Fibroblast of skin of abdomen (primary cell): ENCODE measurements at places on chromosomes 6 and 20.

DNA sequence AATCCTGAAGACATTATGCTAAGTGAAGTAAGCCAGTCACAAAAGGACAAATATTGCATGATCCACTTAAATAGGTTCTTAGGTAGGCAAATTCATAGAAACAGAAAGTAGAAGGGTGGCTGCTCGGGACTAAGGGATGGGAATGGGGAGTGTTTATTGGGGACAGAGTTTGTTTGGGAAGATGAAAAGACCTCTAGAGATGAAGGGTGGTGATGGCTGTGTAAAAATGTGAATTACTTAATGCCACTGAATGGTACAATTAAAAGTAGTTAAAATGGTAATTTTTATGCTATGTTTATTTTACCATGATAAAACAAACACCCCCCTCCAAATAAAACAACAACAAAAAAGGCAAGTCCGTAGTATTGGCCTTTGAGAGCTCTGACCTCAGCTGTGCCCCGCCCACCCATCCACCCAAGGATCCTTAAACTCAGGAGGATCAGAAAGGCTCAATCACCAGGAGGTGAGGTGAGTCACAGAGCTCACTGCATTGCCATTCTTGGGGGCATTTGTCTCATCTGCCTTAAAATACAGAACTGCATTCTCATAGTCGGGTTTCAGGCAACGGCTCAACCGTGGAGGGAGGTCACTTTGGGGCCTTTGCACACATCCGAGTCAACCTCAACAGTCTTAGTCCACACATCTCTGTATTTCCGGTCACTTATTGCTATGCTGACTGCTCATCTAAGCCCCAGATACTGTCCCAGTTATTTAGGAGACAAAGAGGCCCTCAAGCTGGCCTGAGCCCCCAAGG is 96.7 kb downstream of the SLC22A23 start:
- DNase-seq, result no peak

- no peak for DNase-seq
Observed at GRCh38 chr20:15638816-15639215, 934.4 kb downstream of the KIF16B start.

- no peak for DNase-seq
Observed at GRCh38 chr6:166511316-166511715, 75.2 kb downstream of the RAMACL start.

DNA sequence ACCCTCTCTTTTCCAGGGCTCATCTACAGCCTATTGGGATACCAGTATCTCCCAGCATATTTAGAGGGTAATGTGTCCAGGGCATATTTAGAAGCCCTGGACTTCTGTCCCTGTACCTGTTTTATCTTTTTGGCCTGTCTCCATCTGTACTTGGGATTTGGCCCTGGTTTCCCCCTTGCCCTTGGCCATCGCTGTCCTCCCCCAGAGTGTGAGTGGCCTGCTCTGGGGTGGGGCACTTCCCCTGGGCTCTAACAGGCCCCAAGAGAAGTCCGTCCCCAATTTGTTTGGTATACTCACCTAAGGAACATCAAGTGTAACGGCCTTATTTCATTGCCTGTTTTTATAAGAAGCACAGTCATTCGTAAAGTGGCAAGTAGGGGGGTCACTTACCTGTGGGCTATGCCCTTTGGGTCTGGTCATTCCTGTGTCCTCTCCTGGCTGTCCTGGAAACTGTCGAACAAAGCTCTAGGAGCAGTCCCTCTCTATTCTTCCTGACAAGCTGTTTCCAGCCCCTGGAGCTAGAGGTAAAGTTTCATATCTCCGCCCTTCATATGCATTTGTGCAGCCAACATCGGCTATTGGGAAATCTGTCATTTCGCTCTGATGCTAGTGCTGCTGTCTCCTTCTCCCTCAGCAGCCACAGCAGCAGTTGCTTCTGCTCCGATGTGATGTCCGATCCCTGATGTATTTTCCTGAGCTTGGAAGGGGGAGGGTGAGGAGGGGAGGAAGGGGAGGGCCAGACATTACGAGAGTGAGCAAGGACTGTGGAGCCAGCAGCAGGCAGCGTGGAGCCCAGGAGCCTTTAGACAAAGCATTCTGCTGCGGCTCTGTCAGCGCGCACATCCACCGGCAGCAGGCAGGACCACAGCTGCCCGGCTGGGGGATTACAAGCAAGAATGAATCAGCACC is 83.4 kb downstream of the TCP11 start:
- DNase-seq, result peak; percentile 44

DNA sequence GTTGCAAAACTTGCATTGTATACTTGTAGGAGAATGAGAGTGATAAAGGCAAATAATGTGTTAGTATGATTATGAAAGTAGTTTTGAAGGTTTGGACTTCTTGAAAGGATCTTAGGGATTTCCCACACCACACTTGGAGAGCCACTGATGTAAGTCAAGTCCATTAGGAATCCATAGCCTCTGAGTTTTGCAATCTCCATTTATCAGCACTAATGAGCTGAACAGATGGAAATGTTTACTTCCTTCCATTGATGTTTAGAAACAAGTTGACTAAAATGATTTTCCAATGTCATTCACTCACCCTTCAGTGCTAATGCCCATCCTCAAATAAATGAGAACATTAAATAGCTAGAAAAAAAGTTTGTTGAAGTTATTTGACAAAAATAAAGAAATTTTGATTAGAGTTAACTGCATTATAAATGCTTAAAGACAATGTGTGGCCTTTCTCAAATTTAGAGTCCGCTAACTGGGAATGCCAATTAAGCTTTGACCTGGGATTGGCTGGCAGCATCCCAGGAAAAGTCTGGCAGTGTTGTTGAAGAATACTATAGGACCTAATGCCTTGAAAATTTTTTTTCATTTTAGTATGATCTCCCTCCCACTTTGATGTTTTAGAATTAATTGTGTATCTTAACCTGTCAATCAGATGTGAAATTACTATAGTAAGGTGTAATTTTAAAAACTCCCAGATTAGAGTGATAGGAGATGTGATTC is 68.0 kb downstream of the SLC35F1 start:
- DNase-seq, result no peak

GRCh38 chr6:45112711-45113110 is 215.4 kb upstream of the RUNX2 start:
- DNase-seq, result peak; percentile 34

DNA sequence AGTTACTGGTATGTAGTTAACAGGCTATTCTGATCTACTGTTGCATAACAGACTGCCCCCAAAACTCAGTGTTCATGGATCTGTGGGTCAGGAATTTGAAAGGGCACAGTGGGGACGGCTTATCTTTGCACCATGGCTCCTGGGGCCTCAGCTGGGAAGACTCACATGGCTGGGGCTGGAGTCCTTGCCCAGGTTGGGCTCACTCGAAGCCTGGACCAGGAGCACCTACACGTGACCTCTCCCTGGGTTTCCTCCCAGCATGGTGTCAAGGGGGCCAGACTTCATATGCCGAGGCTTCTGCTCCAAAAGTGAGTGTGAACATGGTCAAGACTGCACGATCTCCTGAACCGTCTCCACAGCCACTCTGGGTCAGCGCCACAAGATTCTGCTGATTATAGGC is 11.7 kb downstream of the SYNDIG1 start:
- DNase-seq, result no peak

DNA sequence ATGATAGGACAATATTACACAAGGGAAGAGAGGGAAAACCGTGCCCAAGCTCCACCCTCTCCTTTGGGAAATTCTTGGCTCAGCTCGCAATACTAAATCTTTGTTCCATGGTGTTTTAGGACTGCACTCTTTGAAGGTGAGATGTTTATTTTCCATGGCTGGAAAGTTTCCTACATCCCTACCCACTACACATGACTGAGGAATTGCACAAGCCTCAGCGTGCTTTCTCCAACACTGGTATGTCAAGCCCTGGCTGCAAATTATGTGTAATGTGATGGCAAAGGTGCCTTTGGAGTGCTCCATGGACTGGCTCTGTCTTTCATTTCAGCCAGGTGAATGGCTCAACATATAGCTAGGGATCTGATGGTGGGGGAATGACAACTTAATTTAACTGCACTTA is 134.3 kb downstream of the ISM1 start:
- no peak for DNase-seq

- peak; percentile 31 for DNase-seq
Observed at GRCh38 chr6:17001188-17001587, 100.7 kb upstream of the STMND1 start.

- DNase-seq, result peak; percentile 29
Observed at GRCh38 chr20:2693286-2694007, 867 bp downstream of the EBF4 start.

DNA sequence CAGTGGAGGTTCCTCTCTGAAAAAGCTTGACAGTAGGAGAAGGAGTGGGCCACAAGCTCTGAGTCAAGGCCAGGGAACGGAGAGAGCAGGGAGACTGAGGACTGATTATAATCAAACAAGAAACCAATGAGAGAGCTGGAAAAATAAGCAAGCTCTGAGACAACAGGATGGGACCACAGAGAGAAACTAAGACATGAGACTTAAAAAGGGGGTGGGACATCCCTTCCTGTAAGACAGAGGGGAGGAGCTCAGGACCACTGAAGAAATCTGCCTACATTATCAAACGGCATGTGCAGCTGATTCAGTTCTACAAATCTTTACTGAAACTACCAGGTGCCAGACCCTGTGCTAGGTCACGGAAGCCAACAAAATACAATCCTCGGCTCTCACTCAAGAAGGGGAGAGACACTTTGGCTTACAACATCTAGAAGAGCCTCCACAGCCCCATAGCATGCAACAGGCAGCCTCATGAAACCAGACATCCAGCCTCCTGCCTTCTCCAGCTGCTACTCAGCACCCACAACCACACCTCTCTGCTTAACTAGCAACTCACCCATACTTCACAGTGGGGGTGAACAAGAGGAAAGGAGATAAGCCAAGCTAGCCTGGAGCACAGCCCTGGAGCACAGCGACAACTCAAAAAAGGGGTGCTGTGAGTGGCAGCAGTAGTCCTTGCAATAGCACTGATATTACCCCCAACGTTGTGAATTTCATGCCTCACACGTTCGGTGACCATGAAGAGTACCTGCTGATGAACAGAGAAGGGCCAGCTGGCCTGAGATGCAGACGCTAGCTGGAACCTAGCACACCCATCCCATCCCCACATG is 39.1 kb upstream of the ANKRD60 start:
- no peak for DNase-seq

- DNase-seq, result no peak
Observed at GRCh38 chr6:84738996-84739865, 25.2 kb downstream of the TBX18 start.

GRCh38 chr6:101083533-101084175 is 202.5 kb upstream of the ASCC3 start:
- DNase-seq, result peak; percentile 70

- DNase-seq, result peak; percentile 52
Observed at GRCh38 chr6:117505311-117505710, 22.8 kb downstream of the DCBLD1 start.

DNA sequence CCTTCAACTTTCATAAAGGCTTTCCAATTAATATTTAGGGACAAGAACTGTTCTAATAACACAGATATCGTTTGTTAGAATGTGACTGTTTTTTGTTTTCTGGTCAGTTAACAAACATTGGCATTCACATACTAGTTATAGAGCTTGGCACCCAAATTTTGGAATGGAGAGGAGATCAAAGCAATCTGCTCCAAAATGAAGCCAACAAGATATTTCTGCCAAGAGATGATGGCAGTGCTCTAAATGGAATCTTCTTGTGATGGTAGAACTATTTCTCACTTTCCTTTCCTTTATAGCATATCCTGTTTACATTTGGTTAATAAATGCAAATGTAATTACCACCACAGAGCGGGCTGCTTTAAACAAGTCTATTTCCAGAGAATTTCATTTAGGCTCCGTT is 208.3 kb upstream of the RIMS1 start:
- no peak for DNase-seq

DNA sequence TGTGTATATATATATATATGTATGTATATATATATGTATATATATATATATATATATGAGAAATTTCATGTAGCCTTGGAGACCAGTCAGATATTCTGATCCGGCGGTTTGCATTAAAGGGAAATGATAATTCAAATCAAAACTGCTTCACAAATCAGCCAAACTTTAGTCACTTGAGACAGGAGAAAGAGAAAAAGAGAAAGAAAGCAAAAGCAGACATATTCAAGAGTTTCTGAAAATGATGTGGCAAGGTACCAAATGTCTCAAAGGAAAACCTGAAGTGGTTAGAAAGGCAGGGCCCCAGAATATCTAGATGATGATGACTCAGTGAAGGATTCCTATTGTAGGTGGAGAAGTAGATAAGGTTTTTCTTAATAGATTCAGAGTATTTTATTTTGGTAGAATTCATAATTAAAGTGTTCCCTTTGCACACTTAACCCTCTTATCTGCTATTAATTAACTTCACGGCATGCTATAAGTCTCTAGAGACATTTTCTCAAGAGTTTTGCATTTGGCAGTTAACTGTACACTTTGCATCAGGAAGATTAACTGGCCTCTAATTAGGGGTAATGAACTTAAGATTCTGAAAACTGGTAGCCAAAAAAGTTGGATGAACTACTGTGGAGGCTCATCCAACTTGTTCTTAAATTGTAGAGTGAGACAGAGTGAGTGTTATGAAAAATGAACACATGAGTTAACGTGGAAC is 50.1 kb upstream of the ASF1A start:
- peak; percentile 3 for DNase-seq

DNA sequence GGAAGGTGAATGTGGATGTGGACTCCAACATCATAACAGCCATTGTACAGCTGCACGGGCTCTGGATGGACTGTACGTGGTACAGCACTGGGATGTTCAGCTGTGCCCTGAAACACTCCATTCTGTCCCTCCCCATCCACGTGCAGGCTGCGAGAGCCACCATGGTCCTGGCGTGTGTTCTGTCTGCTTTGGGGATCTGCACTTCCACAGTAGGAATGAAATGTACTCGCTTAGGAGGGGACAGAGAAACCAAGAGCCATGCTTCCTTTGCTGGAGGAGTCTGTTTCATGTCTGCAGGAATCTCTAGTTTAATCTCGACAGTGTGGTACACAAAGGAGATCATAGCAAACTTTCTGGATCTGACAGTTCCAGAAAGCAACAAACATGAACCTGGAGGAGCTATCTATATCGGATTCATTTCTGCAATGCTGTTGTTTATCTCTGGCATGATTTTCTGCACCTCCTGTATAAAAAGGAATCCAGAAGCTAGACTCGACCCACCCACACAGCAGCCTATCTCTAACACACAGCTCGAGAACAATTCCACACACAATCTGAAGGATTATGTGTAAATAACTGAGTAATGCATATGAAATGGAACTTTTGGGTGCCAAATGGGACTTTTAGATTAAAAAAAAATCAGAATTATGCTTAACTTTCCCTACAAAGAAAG is 12.1 kb downstream of the CLDN20 start:
- DNase-seq, result peak; percentile 7

- DNase-seq, result peak; percentile 73
Observed at GRCh38 chr20:53579581-53580375, 13.9 kb downstream of the ZNF217 start.

GRCh38 chr6:157669747-157670216 is 153.3 kb upstream of the SNX9 start:
- DNase-seq, result peak; percentile 71

- DNase-seq, result no peak
Observed at GRCh38 chr6:151757506-151757955, 50.0 kb upstream of the ESR1 start.

DNA sequence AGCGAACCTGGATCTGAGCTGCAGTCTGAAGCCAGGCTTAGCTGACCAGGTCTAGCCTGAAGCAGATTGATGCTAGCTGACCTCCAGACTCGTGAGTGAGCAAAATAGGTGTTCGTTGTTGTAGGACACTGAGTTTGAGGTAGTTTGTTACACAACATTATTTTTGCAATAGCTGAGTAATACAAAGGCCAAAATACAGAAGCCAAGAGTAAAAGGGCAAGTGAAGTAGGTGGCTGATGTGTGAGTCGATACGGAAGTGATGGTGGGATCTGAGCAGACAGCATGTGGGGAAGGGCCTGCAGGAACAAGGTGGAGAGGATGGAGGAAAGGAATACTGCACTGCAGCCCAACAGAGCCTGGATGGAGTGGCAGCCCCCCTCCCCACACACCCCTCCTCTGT is 8.5 kb upstream of the SPATS1 start:
- no peak for DNase-seq

- no peak for DNase-seq
Observed at GRCh38 chr20:19903168-19903811, 113.9 kb upstream of the NAA20 start.
